ENCODE measurements at places on chromosomes 5 and 9.
A peak's percentile ranks its signal among the peaks of the same experiment; 100 is the strongest.

GRCh38 chr9:93962017-93962416, 6.9 kb upstream of the BARX1 start:
- no peak for DNase-seq

GRCh38 chr5:88021141-88021540, 247.5 kb downstream of the TMEM161B start:
- DNase-seq = no peak

DNA sequence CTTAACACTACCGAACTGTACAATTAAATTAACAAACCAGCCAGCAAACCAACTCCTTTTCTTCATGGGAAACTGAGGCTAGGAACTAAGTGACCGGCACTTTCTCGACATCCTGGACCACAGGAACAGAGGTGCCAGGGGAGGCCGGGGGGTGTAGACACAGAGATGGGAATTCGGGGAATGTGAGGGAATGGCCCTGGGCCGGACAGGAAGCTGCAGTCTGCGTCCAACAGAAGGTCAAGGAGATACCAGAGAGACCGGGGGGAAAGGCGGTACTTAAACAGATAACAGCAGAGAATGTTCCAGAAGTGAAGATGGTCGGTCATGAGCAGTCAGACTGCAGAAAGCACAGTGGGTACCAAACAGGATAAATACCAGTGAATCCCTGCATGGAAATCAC, 40.3 kb downstream of the DBH start:
- no peak for DNase-seq

GRCh38 chr5:143219696-143220095, 183.8 kb downstream of the NR3C1 start:
- no peak for DNase-seq

DNA sequence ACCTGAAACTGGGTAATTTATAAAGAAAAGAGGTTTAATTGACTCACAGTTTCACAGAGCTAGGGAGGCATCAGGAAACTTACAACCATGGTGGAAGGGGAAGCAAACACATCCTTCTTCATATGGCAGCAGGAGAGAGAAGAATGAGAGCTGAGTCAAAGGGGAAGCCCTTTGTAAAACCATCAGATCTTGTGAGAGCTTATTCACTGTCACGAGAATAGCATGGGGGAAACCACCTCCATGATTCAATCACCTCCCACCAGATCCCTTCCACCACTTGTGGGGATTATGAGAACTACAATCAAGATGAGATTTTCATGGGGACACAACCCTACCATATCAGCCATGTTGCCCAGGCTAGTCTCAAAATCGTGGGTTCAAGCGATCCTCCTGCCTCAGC, 143.4 kb downstream of the FGF18 start:
- DNase-seq = peak; percentile 4

DNA sequence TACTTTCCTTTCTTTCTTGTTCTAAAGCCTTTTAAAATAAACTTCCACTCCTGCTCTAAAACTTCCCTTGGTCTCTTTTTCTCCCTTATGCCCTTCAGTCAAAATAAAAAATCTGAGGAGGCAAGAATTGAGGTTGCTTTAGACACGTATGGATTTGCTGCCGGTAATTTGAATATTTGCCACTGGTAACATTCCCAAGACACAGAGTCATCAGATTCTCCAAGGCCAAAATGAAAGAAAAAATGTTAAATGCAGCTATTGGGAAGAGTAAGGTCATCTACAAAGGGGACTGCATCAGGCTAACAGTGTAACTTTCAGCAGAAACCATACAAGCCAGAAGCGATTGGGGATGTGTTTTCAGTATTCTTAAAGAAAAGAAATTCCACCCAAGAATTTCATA, 311.1 kb downstream of the CDH18 start:
- no peak for DNase-seq

DNA sequence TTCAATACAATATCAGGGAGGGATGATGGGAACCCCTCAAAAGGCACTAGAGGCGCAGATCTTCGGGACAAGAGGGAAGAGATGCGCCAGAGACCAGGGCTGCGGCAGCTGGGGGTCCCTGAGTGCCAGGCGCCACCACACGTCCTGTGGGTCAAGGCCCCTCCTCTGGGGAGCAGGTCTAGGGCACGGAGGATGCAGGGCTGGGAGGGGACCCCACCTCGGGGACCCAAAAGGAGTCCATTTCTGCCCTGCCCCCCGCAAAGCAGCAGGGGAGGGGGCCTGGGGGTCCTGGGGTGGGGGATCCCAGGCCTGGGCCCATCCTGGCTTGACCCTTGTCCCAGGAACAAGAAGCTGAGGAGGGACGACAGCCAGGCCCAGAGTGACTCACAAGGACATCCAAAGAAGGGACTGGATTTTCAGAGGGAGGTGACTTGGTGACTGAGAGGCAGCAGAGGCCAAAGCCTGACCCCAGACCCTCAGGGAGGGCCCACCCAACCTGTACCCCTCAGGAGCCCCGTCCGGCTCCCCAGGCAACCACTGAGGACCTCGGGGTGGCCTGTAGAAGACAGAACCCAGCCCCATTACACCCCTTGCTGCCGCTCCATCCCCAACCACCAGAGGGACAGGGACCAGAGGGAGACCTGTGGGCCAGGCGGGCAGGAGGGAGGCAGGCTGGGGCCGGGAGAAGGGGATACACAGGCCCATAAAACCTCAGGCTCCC, 54.2 kb downstream of the LRSAM1 start:
- no peak for DNase-seq

- peak; percentile 16 for DNase-seq
These were observed 724 bp downstream of the TCERG1 start for GRCh38 chr5:146447734-146448380.

GRCh38 chr9:109542922-109543321, 44.8 kb upstream of the PTPN3 start:
- no peak for DNase-seq

DNA sequence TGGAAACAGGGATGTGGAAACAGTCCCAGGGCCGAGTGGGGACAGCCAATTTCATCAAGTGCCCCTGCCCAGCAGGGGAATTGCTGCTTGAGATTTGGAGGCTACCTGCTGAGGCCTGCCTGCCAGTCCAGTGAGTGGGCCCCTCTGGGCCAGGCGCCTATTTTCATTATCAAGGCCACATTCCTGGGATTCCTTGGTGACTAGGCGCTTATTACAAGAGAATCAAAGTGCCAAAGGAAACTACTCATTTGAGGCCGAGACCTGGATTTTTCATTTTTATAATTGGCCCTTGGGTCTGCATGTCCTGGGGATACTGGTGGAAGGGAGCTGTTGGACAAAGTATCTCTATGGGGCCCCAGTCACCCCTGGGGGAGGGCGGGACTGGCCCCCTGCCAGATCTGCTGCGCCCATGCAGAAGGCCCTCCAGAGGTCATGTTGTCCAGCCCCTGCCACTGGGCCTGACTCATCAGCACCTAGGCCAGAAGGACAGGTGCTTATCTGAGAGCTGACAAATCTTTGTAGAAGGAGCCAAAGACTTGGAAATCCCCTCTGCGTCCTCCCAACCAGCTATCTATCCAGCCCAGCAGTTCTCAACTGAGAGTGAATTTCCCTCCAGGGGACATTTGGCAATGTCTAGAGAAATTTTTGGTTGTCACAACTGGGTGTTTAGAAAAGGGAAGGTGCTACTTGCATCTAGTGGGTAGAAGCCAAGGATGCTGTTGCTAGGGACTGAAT, 45.6 kb downstream of the FOXI1 start:
- no peak for DNase-seq

GRCh38 chr9:95330720-95331404, 13.4 kb upstream of the FANCC start:
- DNase-seq = no peak

GRCh38 chr5:111682641-111683040, 74.4 kb downstream of the NREP start:
- DNase-seq = no peak

GRCh38 chr9:125423964-125424363, 162.3 kb downstream of the GAPVD1 start:
- no peak for DNase-seq

DNA sequence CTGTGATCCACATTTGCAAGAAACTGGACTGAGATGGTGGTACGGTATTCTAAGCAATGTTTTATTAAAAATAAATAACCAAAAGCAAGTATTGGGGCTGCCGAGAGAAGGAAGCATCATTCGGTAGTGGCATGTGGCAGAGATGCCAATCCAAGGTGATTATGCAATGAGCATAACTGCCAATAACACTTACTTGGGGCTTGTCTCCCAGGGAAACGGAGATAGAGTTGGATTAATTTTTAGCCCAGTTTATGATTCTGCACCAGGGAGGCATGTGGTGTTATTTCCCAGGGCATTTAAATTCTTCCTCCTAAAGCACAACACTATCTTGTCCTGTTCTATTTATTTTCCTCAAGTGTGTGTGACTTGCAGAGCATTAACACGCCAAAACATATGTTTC, 17.9 kb downstream of the SLC24A2 start:
- DNase-seq = no peak

DNA sequence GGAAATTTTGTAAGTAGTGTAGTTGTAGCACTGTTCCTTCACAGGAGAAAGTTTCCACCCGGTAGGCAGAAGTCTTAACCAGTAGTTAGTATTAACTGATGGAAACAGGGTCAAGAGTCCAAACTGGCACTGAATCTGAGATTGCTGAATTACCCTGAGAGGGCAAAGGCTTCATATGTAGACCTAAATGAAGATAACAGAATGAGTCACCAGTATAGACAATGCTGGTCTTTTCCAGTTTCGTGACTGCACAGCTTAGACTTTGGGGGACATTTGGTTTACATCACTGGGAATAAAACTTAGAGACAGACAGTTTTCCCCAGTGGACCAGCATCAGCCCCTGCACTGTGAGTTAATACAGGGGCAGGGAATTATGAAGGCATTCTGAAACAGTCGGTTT, 60.5 kb downstream of the PCSK5 start:
- DNase-seq = no peak

DNA sequence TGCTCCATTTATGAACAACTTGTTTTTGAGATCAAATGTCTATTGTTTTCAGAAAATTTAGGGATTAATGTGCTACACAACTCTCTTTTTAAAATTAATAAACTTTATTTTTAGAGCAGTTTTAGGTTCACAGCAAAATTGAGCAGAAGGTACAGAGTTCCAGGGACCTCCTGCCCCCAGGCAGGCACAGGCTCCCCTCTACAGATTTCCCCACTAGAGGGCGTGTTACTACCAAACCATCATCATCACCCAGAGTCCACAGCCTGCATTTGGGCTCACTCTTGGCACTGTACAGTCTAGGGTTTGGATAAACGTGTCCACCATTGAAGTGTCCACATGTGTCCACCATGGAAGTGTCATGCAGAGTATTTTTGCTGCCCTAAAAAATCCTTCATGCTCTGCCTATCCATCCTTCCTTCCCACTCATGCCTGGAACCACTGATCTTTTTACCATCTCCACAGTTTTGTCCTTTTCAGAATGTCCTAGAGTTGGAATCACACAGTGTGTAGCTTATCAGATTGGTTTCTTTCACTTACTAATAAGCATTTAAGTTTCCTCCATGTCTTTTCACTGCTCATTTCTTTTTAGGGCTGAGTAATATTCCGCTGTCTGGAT, 61.7 kb downstream of the MRPL36 start:
- DNase-seq = no peak

DNA sequence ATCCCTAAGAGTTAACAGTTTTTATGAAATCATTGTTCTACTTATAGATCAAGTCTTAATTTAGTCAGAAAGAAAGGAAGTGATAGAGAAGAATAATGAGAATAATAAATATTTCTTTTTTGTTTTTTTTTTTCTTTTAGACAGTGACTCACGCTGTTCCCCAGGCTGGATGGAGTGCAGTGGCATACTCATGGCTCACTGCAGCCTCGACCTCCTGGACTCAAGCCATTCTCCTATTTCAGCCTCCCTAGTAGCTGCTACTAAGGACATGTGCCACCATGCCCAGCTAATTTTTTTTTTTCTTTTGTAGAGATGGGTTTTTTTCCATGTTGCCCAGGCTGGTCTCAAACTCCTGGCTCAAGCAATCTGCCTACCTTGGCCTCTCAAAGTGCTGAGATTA, 11.0 kb downstream of the IFNA21 start:
- no peak for DNase-seq

DNA sequence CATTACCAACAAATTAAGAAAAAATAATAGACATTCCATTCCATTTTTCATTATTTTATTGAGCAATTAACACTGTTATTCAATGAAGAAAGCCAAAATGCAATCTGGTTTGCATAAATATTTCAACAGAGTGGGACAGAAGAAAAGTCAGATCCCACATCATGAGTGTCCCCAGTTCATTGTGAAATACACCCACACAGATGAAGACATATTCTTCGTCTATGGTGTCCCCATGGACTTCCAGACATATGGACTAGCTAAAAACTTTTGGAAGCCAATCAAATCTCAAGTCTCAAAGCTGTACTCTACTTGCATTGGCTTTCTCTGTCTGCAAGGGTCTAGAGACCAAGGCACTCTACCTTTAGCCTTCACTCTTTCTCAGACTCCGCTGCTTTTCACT, 194.3 kb downstream of the SEMA5A start:
- no peak for DNase-seq

GRCh38 chr9:21428235-21428634, 12.0 kb upstream of the IFNA1 start:
- no peak for DNase-seq

GRCh38 chr5:54361691-54362411, 51.5 kb upstream of the ARL15 start:
- no peak for DNase-seq

DNA sequence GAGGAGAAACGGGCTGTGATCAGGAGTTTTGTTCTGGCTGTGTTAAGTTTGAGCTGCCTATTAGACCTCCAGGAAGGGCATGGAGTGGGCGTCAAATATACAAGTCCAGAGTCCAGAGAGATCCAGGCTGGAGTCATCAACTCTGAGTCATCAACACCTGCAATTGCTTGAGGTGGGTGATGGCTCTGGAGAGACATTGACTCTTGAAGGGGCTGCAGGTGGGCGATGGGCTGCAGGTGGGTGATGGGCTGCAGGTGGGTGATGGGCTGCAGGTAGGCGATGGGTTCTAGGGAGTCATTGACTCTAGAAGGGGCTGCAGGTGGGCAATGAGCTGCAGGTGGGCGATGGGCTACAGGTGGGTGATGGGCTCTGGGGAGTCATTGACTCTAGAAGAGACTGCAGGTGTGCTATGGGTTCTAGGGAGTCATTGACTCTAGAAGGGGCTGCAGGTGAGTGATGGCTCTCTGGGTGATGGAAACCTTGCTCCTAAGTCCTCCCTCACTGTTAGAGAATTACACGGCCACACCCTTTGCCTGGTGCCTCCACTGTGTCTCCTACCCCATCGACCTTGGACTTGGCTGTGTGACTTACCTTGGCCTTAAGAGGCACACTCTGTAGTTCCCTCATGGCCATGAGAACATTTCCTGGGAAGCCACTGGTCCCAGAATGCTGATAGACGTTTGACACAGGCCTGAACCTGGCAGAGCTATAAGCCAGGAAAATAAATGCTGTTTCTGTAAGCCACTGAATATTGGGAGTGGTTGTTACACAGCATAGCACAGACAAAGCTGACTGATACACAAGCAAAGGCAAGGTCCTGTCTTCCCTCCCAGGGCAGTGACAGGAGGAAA, 10.4 kb upstream of the FIBCD1 start:
- DNase-seq = no peak

- DNase-seq = no peak
These were observed 80.3 kb downstream of the RXRA start for GRCh38 chr9:134406366-134407120.

DNA sequence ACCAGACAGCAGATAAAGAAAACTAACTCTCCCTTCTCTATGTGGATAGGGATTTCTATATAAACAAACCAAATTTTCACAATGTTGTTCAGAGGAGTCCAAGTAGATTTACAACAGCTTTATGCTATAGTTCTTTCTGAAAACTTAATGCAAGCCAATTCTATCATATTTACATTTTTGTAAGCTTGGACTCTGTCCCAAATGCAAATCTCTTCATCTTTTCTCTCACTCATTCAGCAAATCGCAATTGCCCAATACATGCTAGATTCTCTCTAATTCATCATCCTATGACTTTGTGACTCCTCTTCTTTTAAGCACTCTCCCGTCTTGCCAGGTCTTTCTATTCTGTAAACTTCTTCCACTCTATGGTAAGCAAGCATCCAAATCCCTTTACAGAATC, 39.1 kb upstream of the UGT3A2 start:
- no peak for DNase-seq

All from stimulated activated CD8-positive, alpha-beta memory T cell treated with anti-CD3 and anti-CD28 coated beads, Interleukin-15, amount 100 ng/mL, for 48 hours (primary cell).